ENCODE measurements at places on chromosomes 6 and 20. TPM values are rescaled to one million over a fixed set of nuclear protein-coding genes. Genes with fewer than 3 reads are reported as not detected.

Gene PLN
- 9.8 TPM for total RNA-seq

Gene BEND6
- 2.5 TPM for total RNA-seq

Gene NHLRC1
- total RNA-seq = 3.2 TPM

Gene CPNE5
- 14.2 TPM for total RNA-seq

Gene SPATA25
- total RNA-seq = 4.7 TPM

Gene ZBTB22
- 24.2 TPM for total RNA-seq

Gene GFRA4
- not detected for total RNA-seq

Gene KIF6
- total RNA-seq = 2.2 TPM

Gene ENPP4
- 16.8 TPM for total RNA-seq

Gene SLC2A10
- total RNA-seq = 21.3 TPM

Gene YWHAB
- 97.3 TPM for total RNA-seq

Gene PRDM1
- total RNA-seq = 3.7 TPM

Gene SAMD3
- 2.0 TPM for total RNA-seq

Gene GABRR1
- total RNA-seq = 2.0 TPM

Gene HLA-DPB1
- total RNA-seq = 26.6 TPM

Gene BMP6
- total RNA-seq = 8.6 TPM

Gene AVP
- not detected for total RNA-seq

Gene CDH4
- 4.8 TPM for total RNA-seq

Gene CST5
- total RNA-seq = not detected

Gene FABP7
- not detected for total RNA-seq

Gene BCAS1
- total RNA-seq = 3.3 TPM

Gene DLK2
- 1.3 TPM for total RNA-seq

Gene SLC35D3
- total RNA-seq = 0.12 TPM

Gene AGER
- total RNA-seq = 6.0 TPM

Gene WFDC2
- total RNA-seq = 77.5 TPM

Gene RSPO4
- total RNA-seq = 0.23 TPM

Gene KCNK5
- 6.9 TPM for total RNA-seq

Gene ADGRF1
- 33.3 TPM for total RNA-seq

Gene GUCA1A
- total RNA-seq = not detected

Gene ELOVL4
- total RNA-seq = 2.3 TPM

Gene PLG
- 4.4 TPM for total RNA-seq

Gene FOXF2
- total RNA-seq = 0.18 TPM

Gene TAAR5
- total RNA-seq = not detected
